ENCODE measurements at places on chromosomes 16 and 17.

DNA sequence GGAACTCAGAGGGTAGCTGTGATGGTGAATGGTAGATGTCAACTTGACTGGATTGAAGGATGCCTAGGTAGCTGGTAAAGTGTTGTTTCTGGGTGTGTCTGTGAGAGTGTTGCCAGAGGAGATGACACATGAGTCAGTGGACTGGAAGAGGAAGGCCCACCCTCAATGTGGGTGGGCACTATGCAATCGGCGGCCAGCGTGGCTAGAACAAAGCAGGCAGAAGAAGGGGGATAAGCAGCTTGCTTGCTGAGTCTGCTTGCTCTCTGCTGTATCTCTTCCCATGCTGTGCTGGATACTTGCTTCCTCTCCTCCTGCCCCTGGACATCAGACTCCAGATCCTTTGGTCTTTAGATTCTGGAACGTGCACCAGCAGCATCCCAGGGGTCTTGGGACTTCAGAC, 128.1 kb downstream of the AIPL1 start:
- DNase-seq: no peak

GRCh38 chr16:2147981-2148671, at the start of gene RAB26:
RAB26 (plus strand) TSS chr16:2148625; CDS start chr16:2148784, 159 bp downstream.
- peak; percentile 23 for DNase-seq

- DNase-seq: no peak
Measured at GRCh38 chr17:69567130-69567529, 152.6 kb downstream of the MAP2K6 start.

DNA sequence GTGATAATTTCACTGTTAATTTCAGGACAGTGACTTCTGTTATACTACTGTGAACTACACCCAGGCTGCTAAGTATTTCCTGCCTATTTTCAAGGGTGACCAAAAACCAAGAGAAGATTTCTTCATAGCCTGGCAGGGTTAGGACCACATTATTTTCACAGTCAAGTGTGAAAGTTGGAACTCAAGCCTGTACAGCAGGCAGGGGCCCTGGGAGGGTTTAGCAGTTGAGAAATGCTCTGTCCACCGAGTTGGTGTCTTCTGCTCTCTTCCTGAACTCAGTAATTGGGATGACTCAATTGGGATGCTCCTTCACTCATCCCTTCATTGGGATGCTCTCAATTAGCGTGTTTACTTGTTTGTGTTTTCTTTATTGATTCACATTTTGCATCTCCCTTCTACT, 347.3 kb upstream of the CDH11 start:
- no peak for DNase-seq

DNA sequence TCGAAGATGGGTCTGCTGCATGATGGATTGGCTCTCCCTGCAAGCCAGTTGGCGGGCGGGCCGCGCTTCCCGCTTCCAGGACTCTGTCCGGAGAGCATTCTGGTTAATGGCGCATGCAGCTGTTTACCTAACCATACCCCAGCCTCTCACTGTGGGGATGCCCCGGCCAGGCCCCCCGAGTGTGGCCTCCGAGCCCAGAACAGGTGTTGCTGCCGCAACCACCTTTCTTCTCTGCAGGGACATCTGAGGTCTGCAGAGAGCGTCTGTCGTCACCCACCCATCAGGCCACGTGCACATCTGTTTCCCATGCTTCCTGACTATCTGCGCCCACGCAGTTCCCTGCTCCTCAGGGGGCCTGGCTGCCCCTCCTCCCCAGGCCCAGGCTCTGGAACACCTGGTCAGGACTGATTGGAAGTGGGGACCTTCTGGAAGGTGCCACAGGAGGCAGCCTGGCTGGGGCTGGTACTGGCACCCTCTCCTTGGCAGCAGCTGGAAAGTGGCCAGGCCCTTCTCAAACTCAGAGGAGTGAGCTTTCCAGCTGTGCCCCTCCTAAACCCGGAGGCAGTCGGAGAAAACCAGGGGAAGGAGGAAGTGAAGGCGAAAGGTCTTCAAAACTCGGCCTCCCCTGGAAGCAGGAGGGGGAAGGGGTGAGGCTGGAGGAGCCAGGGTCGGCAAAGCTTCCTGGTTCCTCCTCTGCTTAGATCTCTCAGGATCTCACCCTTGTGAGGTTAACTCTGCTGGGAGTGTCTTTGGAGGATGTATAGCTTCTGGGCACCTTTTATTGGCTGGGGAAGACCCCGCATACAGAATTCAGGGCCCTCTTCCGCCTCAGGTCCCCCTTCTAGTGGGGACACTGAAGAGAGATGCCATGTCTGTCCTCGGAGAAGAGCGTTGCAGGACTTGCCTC, 64.5 kb upstream of the CIBAR2 start:
- no peak for DNase-seq

DNA sequence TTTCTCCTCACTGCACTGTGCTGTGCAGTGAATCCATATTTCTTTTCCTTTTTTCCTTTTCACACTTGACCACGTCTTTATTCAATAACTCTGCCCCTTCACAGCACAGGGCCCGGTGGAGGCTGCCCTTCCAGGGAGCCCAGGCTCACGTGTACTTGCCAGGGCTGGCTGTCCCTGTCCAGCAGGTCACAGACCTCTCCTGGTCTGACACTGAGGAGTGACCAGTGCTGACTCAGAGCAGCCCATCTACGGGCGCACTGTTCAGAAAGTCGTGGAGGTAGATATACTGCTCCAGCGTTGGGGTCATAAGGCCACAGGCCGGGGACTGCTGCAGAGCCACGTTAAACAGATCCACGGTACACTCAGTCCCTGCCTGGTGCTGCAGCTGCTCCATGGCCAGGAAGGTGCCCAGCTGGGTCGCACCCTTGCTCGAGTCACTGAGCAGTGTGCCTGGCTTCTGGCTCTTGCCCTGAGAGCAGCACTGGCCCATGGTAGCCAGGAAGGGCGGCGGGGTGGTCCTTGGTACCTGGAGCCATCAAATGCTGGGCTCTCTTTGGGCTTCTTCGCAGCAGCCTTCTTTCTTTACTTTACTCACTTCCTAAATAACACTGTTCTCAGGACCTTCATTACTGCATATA, 531.7 kb downstream of the CDH13 start:
- DNase-seq: no peak

DNA sequence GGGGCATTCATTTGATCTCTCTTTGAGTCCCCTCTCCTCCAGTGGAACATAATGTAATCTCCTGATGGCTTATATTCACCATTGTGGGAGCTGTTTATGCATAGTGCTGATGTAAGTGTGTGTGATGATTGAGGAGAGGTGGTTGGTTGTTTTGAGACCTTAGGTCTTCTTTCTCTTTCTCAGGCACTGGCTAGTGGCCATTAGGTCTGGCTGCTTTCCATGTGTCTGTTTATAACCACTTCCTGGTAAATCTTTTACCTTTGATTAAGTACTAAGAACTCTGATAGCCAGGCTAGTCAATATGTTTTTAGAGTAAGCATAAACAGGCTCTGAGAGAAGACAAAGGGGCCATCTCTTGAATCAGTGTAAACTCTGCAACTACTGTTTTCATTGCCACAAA, 27.9 kb downstream of the VAT1L start:
- no peak for DNase-seq

DNA sequence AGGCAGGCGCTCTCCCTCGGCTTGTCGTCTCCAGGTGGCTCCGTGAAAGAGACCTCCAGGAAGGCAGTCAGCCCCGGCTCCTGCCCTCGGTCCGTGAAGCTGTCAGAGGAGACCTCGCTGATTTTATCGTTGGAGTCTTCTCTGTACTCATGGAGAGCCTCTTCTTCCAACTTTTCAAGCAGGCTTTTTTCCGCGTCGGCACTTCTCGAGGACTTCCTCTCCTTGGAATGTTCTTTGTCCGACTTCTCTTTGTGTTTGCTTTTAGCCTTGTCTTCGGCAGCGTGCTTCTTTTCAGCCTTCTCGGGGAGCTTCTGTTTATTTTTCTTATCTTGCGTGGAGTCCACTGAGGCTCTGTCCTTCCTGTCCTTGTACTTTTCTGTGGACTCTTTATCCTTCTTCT, 65.0 kb downstream of the ZNF778 start:
- no peak for DNase-seq

GRCh38 chr17:10035885-10036284, 130.8 kb upstream of the RCVRN start:
- no peak for DNase-seq

- DNase-seq: no peak
Measured at GRCh38 chr17:21024024-21024423, 18.8 kb downstream of the USP22 start.

DNA sequence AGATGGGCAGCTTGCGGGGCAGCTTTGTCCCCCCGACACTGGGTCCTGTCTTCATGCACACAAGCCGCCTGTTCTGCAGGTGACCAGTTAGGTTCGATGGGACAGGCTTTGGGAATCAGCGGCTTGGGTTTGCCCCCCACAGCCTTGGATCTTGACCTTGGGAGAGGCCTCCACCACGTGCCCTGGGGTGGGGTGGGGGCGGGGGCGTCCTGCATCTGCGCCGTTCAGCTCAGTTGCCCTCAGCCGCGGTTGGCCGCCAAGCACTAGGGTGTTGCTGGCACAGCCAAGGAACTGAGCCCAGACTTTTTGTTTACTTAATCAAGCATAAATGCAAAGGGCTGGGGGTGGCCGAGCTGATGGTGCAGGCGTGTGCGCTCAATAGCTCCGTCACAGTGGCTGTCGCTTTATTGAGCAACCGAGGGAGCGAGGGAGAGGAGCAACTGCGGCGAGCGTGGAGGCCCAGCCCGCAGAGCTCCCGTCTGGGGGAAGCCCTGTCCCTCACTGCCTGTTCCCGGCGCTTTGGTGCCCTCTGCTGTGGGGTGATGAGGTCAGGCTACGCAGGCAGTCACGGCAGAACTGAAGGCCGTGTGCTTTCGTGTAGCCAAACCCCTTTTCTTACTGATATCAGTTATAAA, 33.9 kb downstream of the JPH3 start:
- peak; percentile 68 for DNase-seq

DNA sequence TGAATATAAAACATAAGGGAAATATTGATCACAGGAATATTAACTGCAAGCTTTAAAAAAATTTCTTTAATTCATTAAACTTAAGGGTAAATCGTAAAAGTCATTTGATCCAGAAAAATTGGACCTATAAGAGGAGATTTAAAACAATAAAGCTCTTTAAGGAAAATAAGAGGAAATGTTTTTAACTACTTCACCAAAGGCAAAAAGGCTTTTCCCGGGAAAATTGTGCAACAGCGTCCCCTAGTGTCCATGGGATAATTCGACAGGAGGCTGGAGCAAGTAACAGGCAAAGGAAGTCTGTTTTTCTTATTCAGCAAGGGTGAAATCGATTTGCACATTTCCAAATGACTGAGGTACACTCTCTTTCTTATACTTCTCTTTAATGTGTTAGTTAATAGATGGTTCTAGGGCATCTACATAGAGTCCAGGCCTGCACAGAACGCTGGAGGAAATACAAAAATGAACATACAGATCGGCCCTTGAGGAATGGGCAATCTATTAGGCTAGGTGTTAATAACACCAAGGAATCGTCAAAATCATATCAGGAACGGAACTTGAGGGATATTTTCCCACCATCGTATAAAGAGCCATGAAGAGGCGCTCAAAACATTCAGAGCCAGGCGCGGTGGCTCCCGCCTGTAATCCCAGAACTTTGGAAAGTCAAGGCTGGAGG, 61.4 kb downstream of the ZNF18 start:
- DNase-seq: no peak

DNA sequence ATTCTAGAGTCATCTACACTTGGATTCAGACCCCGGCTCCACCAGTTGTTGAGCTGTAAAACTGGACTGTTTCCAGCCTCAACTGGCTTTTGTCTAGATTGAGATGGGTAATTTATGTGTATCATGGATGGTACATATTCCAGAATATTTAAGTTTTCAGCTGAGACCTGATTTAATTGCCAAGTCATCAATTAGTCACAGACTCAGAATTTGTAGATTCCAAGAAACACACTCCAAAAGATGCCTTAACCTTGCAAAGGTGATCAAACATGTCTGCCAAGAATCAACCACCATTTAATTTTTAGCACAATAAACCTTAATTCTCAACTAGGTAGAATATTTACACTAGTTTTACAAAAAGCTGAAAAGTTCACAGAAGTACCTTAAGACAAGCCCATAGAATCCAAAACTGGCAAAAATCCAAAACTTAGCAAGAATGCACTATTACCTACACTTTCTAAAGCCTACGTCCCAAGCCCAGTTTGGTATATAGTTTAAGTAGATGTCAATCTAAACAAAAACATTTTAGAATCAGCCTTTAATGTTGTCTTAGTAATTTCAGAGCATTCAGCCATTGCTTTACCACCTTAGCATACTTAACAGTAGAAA, 17.7 kb downstream of the SIAH1 start:
- no peak for DNase-seq

GRCh38 chr17:80294210-80294609, 33.6 kb downstream of the RNF213 start:
- DNase-seq: no peak

DNA sequence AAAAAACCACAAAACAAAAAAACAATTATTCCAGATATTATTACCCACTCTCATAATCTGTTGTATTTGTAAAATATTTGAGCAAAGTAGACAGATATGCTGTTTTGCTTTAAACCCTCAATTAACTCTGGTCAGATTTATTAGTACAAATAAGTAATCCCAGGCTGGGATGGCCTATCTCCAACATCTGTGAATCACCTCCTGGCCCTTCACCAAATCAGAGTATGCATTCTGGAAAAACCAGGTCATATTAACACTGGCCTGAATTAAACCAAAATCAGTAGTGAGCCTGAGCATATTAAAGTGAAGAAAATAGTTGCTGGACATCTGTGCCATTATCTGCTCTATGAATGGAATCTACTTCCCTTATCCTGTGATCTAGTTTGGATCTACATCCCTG, 41.0 kb downstream of the STAT3 start:
- DNase-seq: no peak

DNA sequence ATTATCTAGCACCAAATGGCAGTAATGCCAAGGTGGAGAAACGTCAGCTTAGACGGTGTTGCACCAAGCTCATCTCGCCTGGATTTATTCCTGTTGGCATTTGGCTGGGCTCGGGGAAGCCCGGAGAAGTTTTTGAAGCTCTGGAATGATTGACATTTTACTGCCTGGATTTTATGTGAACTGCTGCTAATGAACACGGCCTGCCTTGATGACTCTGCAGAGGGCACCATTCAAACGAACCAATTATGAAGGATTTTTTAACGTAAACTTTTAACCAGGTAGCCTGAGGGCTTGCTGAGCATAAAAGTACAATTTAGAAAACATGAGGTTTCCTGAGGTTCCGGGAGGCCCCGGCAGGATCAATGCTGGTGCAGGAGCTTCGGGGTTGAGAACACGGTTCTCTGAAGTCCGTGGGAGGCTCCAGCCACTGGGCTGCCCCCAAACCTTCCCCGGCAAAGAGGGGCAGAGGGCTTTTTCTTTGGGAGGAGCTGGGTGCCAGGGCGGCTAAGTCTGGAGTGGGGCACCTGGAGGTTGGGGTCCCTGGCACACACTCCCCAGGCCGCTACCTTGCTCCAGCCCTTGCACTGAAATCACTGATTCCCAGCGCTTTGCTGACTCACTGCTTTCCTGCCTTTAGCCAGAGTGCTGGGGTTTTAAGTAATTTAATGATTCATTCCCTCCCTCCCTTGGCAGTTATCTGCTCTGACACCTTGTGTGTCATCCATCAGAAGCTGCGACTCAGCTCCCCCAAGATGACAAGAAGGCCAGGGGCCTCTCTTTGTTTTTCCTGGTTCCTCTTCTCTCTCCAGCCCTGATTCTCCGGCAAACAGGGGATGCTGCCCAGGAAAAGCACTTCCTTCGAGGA, 161.2 kb upstream of the IRX3 start:
- DNase-seq: no peak

GRCh38 chr16:47778106-47778801, 317.1 kb downstream of the PHKB start:
- no peak for DNase-seq

All from stimulated activated CD4-positive, alpha-beta T cell treated with anti-CD3 and anti-CD28 coated beads, Interleukin-1b, Interleukin-23, amount 100 ng/mL, for 1 hour (primary cell).